ENCODE measurements at places on chromosomes 7 and 10. TPM values are rescaled to one million over a fixed set of nuclear protein-coding genes. Genes with fewer than 3 reads are reported as not detected.

SLC39A12 gene
- not detected for total RNA-seq

TEX36 gene
- total RNA-seq, result not detected

DYNC1I1 gene
- total RNA-seq, result 1.5 TPM

DNA sequence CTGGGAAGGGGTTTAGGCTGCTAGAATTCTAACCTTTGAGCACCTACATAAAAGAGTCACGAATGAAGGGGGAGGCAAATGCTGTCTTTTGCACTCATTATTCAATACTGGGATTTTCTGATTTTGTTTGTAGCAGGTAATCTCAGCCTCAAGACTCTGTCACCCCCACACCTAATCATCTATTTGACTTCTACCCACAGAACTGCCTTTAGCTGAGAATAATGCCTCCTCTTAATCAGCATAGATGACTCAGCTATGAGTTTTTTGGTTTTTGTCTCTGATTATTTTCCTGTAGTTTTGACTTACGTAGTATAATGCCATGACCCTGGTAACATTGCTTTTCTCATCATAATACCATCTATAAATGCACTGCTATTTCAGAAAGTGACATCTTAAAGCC, 42.7 kb upstream of the CACNB2 start:
- no peak for DNase-seq

- DNase-seq, result no peak
Observed at GRCh38 chr10:100888957-100889356, 23.8 kb upstream of the SLF2 start.

IGF2BP3 gene
- 0.97 TPM for total RNA-seq

DNA sequence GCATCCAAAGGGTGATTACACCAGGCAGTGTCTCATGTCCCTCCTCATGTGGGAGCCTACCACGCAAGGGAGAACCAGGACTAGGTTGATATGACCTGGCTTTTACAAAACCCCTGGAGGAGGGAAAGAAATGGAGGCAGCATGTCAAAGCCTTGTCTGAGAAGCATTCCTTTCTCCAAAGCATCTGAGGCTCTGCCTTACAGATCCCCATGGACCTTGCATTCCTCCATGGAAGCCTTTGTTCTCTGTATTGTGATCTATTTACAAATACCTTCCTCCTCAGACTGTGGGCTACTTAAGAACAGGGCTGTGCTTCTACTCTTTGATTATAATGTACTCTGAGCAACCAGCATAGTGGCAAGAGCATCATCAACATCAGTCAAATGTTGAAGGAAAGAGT, 197.0 kb downstream of the PLXNA4 start:
- no peak for DNase-seq

C10orf67 gene
- 0.12 TPM for total RNA-seq

KIF11 gene
- total RNA-seq, result 0.83 TPM

GRCh38 chr7:42690794-42691639, 220.9 kb downstream of the C7orf25 start:
- DNase-seq, result no peak

LBX1 gene
- not detected for total RNA-seq

- no peak for DNase-seq
Observed at GRCh38 chr7:117123311-117123926, 170.1 kb downstream of the ST7 start.

DNA sequence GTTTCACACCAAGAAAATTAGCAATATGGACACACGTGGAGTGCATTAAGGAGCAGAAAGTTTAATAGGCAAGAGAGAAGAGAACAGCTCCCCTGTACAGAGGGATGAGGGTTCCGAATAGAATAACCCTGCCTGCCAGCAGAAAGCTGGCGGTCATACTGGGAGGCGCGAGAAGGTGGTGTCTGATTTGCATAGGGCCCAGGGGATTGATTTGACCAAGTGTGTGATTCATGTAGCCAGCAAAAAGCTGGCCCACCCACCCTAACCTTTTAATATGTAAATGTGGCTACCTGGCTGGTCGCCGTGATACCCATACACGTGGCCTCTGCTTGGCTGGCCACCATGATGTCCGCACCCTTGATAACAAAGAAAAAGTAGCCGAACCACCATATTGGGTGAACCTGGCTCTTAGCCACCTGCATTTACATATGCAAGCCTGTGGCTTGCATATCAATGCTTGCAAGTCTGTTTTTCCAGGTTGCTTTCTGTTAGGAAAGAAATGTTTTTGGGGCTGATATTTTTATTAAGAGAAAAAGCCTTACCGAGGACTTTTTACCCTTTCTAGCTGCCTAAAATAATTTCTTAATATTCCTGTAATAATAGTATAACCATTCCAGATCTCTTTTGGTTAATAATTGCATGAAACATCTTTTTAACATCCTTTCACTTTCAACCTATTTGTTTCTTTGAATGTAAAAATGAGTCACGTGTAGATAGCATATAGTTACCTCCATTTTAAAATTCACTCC, 20.5 kb upstream of the VWDE start:
- no peak for DNase-seq

- DNase-seq, result no peak
Observed at GRCh38 chr7:55230014-55230413, 135.1 kb upstream of the LANCL2 start.

GRCh38 chr7:70855373-70855772, 276.6 kb upstream of the GALNT17 start:
- DNase-seq, result no peak

MARVELD1 gene
- 4.6 TPM for total RNA-seq

- no peak for DNase-seq
Observed at GRCh38 chr7:26426096-26426495, 134.4 kb downstream of the SNX10 start.

GRCh38 chr7:32496052-32496813, 944 bp downstream of the AVL9 start:
- no peak for DNase-seq

DNA sequence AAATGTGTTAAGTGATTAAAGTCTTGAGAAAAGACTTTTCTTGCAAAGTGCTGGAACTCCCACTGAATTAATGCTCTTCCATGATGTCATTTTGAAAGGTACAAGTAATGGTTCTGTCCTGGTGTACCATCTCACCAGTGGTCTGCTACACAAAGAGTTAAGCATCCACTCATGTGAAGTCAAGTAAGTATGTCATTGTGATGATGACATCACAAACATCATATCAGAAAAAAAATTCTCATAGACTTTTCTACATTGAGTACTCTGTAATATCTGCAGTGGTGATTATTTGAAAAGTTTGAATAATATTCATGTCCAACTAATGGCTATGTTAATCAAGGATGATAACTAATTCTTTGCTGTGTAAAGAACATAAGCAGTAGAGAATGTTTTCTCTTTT, 22.6 kb downstream of the WDR11 start:
- DNase-seq, result no peak

SORCS1 gene
- total RNA-seq, result 0.85 TPM

UCMA gene
- not detected for total RNA-seq

Measured in pancreas (tissue), 10 donors.